ENCODE measurements at places on chromosomes 12 and 14. TPM values are rescaled to one million over a fixed set of nuclear protein-coding genes. Genes with fewer than 3 reads are reported as not detected.

FKBP3 gene
- 30.0 TPM for total RNA-seq

AQP6 gene
- total RNA-seq = not detected

DNA sequence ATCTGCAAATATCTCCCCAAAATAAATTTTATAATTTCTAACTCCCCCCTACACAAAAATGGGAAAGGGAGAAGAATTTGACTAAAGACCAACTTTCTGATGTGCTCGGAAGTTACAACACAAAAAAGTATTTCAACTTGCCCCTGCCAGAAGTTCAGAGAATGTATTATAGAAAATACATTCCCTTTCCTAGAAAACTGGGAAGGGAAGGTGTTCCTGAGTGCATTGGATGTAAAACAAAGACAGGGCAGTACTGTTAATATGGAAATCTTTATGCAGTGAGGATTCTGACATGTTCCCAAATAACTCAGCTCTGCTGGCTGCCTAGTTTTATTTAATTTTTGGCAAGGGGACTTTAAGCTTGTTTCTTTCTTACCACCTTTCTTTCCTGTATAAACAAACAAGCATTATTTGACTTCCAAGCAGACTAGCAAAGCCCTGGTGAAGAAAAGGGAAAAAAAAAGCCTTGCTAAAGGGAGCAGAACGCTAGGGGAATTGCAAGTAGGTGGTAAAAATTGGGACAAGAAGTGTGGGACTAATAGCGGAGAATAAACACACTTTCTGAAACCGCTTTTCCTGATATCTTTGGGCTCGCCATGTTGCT lies 124.1 kb downstream of the STXBP6 start:
- H3K27me3 ChIP-seq = no peaks in the 10 kb centered on the region
- no peak overlapping the region for H3K4me3 ChIP-seq
- H3K36me3 ChIP-seq = no peaks in the 10 kb centered on the region
- H3K27ac ChIP-seq = no peak overlapping the region
- H3K4me1 ChIP-seq = peaks cover 8% of the 10 kb centered on the region
- DNase-seq = no peak

DNA sequence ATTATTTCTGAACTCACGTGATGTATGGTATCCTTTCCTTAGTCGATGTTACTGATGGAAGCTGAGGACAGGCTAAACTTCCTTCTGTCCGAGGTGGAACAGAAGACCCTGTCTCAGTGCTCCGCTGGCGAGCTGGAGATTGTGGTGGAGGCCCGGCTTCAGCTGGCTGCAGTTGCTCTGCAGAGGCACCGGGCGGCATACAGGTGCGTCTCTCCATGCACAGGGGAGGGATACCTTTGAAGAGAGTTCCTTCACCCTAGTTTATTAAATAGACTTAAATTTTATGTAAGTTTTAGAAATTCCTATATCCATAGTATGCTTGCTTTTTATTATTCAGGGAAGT lies 186.7 kb upstream of the NEDD1 start:
- H3K4me3 ChIP-seq = peak overlapping the region; percentile 47
- H3K27me3 ChIP-seq = no peaks in the 10 kb centered on the region
- H3K4me1 ChIP-seq = no peaks in the 10 kb centered on the region
- H3K36me3 ChIP-seq = no peaks in the 10 kb centered on the region
- H3K27ac ChIP-seq = peak overlapping the region; percentile 32

- H3K27me3 ChIP-seq = no peaks in the 10 kb centered on the region
- H3K36me3 ChIP-seq = no peaks in the 10 kb centered on the region
- DNase-seq = no peak
- no peaks in the 10 kb centered on the region for H3K4me1 ChIP-seq
These were observed 60.2 kb downstream of the SINHCAF start for GRCh38 chr12:31265722-31266121.

DNA sequence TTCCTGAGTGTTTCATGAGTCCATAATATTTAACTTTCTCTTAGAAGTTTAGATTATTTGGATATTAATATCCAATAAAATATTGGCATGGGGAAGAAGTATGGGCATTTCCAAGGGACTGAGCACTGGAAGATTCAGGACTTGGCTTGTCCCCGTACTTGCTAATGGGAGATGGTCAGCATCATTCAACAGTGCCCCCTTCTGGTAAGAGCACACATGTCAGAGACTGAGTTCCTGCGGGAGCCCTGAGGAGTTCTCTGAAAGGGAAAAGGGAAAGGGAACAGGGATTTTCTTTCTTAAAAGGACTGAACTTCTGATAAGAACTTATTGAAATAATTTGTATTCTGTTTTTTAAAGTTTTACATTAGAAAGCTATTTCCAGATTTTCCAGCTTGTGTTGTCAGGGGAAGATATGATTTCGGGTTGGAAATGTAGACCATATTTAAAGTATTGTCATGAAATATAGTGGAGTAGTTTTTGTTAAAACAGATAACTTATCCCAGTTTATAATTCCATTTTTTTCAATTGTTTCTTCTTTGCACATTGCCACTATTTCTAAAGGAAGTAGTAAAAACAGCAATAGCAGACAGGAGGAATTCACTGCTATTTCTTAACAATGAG lies 59.8 kb upstream of the C12orf71 start:
- DNase-seq = peak; percentile 64
- no peak overlapping the region for H3K4me3 ChIP-seq
- H3K36me3 ChIP-seq = no peaks in the 10 kb centered on the region
- H3K27ac ChIP-seq = no peak overlapping the region
- no peaks in the 10 kb centered on the region for H3K27me3 ChIP-seq

GRCh38 chr12:3371018-3371417 lies 120.0 kb upstream of the PRMT8 start:
- no peaks in the 10 kb centered on the region for H3K27me3 ChIP-seq
- no peak overlapping the region for H3K4me3 ChIP-seq
- H3K36me3 ChIP-seq = no peaks in the 10 kb centered on the region
- no peak for DNase-seq

DNA sequence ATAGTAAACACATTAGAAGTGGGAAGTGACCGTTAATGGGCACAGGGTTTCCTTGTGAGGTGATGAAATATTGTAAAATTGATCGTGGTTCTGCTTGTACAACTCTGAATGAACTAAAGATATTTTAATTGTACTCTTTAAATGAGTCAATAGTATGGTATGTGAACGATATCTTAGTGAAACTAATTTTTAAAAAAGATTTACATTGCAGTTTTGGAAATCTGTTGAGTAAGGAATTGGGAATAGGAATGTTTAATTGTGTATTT lies 1.7 kb downstream of the ZNF410 start:
- H3K27ac ChIP-seq = peak overlapping the region; percentile 94
- no peak for DNase-seq
- peaks cover 21% of the 10 kb centered on the region for H3K4me1 ChIP-seq
- peaks cover 4% of the 10 kb centered on the region for H3K36me3 ChIP-seq
- no peaks in the 10 kb centered on the region for H3K27me3 ChIP-seq

Data from upper lobe of left lung (tissue), 6 donors.